ENCODE measurements at places on chromosomes 1 and 21.
A peak's percentile ranks its signal among the peaks of the same experiment; 100 is the strongest.

- no peak for DNase-seq
These were observed 75.8 kb downstream of the NID1 start for GRCh38 chr1:235989105-235989504.

DNA sequence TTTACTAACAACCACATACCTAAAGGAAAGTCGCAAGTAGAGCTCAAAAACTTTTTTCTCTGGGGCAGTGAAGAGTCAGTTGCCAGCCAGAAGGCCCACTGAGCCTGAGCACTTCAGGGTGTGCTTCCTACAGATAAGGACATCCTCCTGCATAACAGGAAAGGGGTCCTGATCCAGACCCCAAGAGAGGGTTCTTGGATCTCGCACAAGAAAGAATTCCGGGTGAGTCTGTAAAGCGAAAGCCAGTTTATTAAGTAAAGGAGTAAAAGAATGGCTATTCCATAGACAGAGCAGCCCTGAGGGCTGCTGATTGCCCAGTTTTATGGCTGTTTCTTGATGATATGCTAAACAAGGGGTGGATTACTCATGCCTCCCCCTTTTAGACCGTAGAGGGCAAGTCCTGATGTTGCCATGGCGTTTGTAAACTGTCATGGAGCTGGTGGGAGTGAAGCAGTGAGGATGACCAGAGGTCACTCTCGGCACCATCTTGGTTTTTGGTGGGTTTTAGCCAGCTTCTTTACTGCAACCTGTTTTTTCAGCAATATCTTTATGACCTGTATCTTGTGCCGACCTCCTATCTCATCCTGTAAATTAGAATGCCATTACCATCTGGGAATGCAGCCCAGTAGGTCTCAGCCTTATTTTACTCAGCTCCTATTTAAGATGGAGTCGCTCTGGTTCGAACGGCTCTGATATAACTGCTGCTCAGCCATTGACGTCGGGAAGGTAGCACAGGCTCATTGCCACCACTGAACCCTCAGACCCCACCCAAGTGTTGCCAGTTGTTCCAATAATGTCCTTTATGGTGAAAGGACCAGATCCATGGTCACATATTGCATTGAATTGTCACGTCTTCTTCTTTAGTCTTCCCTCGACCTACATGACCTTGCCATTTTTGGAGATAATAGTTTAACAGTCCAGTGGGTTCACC is 96.6 kb upstream of the ERRFI1 start:
- no peak for DNase-seq

DNA sequence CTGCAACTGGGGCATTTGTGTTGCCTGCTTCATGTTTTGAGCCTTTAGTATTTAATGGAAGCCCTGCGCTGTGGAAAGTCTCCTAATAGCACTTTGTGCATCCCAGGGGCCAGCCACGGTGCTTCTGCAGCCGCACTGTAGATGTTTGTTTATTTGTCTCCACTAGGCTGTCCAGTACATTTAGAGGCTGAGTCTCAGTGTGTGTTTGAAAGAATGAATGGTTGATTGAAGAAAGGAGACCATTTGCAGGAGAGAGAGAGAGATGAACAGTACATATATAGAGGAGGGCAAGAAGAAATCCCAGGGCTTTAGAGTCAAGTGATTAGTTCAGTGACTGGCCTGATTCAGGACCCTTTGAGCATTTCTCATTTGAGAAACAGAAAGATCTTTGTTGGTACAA is 33.9 kb downstream of the MPZL1 start:
- no peak for DNase-seq

- no peak for DNase-seq
These were observed 59.1 kb downstream of the ITPKB start for GRCh38 chr1:226679853-226680516.

- no peak for DNase-seq
These were observed 17.5 kb downstream of the CAP1 start for GRCh38 chr1:40058097-40058452.

GRCh38 chr1:58430421-58431275 is 115.9 kb downstream of the OMA1 start:
- DNase-seq = no peak

GRCh38 chr1:59156051-59156450 is 140.8 kb upstream of the FGGY start:
- no peak for DNase-seq

DNA sequence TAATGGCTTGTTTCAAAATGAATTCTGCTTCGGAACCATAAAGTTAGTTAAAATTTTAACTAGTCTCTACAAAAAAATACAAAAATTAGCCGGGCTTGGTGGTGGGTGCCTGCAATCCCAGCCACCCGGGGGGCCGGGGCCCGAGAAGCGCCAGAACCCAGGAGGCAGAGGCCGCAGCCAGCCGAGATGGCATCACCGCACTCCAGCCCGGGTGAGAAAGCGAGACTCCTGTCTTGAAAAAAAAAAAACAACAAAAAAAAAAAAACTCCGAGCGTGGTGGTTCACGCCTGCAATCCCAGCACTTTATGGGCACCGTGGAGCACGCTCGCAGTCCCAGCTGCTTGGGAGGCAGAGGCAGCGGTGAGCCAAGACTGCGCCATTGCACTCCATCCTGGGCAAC is 781.4 kb downstream of the BRINP3 start:
- DNase-seq = no peak

- DNase-seq = no peak
These were observed 118.7 kb upstream of the BARHL2 start for GRCh38 chr1:90835661-90836344.

DNA sequence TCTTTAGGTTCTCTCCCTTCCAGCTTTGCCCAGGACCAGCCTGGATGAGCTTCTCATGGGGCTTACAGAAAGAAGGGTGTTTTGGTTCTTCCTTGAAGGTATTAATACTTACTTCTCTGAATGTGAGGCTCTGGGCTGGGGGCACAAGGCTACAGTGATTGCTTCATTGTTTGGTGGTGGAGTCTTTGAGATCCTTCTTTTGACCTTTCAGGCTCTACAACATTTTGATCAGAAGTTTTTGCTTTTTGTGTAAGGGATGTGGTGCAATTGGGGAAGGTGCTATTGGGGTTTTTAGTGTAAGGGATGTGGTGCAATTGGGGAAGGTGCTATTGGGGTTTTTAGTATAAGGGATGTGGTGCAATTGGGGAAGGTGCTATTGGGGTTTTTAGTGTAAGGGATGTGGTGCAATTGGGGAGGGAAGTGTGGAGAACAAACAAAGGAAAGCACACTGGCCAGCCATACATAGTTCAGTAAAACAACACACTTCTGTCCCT is 103.6 kb upstream of the IVNS1ABP start:
- DNase-seq = no peak

DNA sequence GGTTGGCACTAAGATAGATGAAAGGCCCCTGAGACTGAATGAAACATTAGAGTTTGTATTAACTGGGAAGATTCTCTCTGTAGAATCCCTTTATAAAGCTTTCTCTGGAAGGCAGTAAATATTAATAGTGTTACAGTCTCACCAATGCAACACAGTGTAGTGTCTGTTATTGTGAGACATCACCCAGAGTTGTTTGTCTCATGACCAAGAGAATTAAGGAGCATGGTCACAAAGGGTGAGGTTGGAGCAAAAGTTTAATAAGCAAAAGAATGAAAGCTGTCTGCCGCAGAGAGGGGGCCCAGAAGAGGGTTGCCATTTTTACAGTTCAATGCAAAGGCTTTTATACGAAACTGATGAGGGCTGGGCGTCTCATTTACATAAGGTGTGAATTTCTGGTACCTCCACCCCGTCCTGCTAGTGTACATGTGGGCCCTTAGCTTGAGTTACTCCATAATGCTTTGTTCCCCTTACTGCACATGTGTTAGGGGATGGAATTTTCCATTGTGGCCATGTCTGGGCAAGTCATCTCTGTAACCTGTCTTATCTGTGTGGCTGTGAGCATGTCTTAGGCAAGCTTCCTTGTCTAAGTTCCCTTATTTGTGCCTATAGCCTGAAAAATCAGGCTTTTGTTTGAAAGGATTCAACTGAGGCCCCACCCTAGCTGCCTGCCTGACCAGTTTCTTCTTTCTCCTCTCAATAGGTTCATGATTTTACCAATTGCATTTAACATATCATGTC is 184.1 kb downstream of the RASAL2 start:
- DNase-seq = peak; percentile 52

DNA sequence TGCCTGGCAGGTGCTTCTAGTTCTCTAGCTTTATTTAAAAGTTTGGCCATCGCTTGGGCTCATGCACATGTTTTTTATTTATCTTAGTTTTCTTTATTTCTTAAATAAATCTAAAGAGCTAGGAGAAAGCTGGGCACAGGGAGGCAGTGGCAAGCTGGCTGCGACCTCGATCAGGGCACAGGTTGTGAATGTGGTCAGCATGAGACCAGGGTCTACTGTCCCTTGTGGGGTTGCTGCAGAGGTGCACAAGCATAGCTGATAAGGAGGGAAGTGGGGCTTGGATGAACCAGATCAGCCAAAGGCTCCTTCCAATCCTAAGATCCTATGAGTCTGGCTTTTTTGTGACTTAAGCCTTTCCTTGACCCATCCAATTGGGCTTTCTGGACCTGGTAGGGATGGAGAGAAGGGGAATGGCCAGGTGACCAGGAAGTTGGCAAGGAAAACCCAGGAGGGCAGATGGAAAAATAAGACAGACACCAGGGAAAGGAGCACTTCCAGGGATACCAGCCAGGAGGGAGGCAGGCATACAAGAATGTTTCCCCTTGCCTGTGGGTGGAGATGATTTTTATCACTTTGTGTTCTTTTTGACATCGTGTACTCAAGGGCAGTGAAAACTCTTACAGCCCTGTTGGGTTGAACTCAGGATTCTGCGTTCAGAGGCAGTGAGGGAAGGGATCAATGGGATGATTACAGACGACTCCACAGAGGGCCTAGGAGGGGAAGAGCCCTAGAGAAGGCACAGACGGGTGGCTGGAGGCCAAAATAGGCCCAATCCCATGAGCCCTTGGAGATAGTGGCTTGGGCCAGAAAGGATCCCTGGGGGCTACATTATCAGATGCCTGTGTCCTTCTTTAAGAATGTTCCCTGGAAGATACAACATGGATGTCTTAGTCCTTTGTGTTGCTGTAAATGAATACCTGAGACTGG is 8.5 kb downstream of the CYP4B1 start:
- DNase-seq = no peak

- DNase-seq = no peak
These were observed 116.5 kb downstream of the NOS1AP start for GRCh38 chr1:162186026-162186374.

DNA sequence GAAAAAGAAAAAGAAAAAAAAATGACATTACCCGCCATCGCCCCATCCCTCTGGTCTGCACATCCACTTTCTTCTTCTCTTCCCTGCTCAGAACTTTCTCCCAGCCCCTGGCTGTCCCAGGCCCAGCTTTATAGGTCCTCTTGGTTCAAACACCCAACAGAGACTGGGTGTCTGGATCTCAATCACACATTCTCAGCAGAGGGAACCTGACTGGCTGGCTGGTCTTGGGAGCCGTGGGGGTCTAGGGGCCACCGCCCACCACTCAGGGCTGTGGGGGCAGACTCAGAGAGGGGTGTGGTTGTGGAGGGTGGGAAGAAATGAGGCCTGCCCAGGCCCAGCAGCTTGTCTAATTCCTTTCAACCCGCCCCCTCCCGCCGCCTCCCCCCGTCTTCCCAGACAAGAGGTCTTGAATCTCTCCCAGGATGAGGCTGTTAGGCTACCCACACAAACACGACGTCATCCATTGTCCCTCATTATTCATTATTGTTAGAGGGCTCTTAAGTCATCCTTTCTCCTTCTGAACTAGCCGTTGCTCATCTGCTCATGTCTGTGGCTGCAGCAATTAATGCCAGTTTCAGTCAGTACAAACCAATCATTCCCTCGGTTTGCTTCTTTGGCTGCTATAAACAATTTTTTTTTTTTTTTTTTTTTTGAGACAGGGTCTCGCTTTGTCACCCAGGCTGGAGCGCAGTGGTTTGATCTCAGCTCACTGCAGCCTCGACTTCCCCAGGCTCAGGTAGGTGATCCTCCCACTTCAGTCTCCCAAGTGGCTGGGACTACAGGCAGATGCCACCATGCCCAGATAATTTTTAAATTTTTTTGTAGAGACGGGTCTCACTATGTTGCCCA is 40.6 kb upstream of the CLIC4 start:
- peak; percentile 89 for DNase-seq

DNA sequence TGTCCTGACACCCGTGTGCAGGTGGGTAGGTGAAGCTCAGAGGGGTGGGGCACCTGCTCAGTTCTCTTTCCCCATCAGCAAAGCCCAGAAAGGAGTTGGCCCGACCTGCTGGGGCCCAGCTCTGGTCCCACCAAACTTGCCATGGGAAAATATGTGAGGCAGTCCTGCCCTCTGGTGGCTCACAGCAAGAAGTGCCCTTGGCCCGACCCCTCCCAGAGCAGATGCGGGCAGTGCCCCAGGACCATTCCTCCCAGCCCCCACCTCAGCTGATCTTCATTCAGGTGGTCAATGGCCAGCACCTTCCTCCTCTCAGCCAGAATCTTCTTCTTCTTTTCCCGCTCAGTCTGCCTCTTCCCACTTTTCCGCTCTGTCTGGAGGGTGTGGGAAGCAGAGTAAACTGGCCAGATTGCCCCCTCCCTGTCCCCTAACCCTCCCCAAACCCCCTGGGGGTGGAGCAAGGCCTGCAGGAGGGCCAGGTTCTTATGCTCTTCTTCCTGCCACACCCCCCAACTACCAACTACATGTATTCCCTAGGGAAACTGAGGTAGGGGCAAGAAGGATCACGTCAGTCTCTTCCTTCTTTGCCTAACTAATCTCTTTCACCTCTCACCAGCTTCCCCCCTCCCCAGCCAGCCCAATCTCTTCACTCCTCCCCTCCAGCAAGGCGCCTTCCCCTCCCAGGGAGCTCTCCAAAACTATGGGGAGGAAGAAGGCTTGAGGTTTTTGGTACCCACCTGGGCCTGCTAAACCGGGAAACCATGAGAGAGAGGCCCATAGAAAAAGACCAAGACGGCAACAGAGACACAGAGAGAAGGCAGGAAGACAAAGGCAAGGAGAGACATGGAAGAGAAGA is 15.6 kb downstream of the TNNT2 start:
- no peak for DNase-seq

DNA sequence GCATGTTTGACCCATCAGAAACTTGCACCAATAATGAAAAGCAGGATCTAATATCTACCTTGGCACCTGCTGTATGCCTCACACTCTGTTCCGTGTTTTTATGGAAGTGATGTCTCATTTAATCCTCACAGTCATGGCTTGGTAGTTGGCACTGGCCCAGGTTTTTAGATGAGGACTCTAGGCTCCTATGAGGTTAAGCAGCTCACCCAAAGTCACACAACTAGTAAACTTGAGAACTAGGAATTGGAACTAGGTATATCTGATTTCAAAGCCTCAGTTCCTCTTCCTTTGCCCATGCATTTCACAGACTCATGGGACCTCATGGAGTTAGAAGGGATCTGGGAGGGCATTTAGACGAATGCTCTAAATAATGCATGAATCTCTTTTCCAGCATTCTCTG is 21.3 kb upstream of the TARBP1 start:
- DNase-seq = no peak

DNA sequence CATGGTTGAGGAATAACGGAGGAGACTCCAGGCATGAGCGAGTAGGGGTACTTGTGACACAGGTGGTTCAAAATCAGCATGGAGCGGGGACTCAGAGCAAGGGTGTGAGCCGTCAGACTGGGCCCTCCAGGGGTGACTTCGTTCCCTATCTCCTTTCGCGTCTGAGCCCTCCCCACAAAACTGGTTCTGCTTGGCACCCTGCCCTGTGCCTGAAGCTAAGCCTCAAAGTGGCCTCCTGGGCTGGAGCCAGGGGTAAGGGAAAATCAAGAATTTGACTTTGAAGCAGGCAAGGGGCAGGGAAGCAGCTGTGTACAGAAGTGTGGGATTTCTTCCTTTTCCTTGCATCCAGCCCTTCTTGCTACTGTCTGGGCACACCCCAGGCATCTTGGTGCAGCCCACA is 331.5 kb upstream of the AJAP1 start:
- DNase-seq = no peak

- DNase-seq = no peak
These were observed 39.4 kb downstream of the GLMN start for GRCh38 chr1:92259350-92259749.

GRCh38 chr1:11924334-11925195 is 1.7 kb downstream of the KIAA2013 start:
- DNase-seq = no peak

Measured in epithelial cell of prostate (primary cell).